ENCODE measurements at places on chromosomes 4 and X.

DNA sequence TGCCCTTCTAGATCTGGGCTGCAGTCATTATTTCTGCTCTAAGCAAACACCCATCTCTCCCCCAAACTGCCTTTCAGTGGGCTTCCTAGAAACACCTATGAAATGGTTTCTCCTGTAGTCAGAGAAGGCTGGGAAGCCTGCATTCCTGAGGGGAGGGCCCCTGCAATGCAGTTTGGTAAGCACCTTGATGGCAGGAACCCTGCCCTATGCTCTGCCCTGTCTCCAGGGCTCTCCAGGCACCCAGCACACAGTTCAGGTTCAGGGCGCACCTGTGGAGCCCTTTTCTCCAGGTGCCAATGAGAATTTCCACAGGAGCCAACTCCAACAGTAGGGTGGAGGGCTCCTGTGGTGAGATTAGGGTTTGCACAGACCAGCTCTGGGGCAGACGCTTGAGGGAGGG, 69.1 kb upstream of the FBXW7 start:
- DNase-seq, result no peak

DNA sequence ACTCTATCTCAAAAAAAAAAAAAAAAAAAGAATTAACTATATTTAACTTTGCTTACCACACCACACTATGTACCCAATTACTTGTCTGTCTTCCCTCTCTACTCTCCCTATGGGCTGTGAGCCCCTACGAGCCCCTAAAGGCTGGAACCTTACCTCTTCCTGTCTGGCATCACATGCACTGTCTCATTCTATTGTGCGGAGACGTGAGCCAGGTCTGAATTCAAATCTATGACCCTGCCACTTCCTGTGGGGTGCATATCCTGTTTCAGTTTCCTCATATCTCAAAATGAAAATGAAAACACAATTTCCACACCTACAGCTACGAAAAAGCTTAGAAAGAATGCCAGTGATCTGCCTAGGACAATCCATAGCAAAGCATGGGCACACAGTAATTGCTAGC, 42.9 kb upstream of the HS3ST1 start:
- DNase-seq, result peak; percentile 79

- no peak for DNase-seq
These were observed 132.3 kb upstream of the HPGD start for GRCh38 chr4:174654634-174655033.

GRCh38 chrX:137034508-137034872, 695 bp upstream of the GPR101 start:
- DNase-seq, result no peak

DNA sequence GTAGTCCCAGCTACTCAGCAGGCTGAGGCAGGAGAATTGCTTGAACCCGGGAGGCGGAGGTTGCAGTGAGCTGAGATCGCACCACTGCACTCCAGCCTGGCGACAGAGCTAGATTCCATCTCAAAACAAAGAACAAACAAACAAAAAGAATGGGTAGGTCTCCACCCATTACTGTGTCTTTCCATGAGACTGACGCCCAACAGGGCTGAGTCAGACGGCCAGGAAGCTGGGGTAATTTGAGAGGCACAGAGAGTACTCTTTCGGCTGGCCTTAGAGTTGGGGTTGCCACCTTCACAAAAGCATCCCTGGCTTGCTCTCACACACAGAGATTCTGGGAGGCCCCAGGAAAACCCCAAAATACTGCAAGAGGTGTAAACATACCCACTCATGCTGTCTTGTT, 72.0 kb upstream of the DHRSX start:
- no peak for DNase-seq

- no peak for DNase-seq
These were observed 64.1 kb upstream of the NKX1-1 start for GRCh38 chr4:1470393-1470670.

GRCh38 chr4:81352446-81352835, 119.3 kb downstream of the RASGEF1B start:
- no peak for DNase-seq

- DNase-seq, result no peak
These were observed 13.6 kb downstream of the SYAP1 start for GRCh38 chrX:16733013-16733412.

- no peak for DNase-seq
These were observed 54.6 kb upstream of the GUCY1A1 start for GRCh38 chr4:155612074-155612473.

- DNase-seq, result no peak
These were observed 163.8 kb downstream of the BANK1 start for GRCh38 chr4:101954351-101954750.

GRCh38 chr4:13830449-13830848, 202.9 kb upstream of the BOD1L1 start:
- DNase-seq, result no peak

- peak; percentile 58 for DNase-seq
These were observed 8.4 kb upstream of the TBL1X start for GRCh38 chrX:9456250-9457074.

- DNase-seq, result no peak
These were observed 81.3 kb downstream of the PLS3 start for GRCh38 chrX:115642311-115642710.

DNA sequence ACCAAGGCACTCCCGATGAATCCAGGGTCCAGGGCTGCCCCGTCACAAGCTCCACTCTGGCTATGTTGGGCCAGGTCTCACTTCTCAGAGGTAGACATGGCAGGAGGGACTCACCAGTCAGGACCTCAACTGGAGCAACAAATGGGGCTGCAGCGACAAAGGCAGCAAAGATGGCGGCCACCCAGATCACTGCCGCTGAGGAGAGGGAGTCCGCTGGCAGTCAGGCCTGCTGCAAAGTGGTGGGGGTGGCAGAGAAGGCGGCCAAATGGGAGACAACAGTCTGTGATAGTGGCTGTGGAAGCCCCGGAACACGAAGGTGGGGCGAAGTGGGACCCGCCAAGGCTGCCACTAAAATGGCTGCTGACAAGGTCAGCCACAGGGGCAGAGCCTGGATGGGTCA, 143.3 kb upstream of the RADX start:
- DNase-seq, result no peak

DNA sequence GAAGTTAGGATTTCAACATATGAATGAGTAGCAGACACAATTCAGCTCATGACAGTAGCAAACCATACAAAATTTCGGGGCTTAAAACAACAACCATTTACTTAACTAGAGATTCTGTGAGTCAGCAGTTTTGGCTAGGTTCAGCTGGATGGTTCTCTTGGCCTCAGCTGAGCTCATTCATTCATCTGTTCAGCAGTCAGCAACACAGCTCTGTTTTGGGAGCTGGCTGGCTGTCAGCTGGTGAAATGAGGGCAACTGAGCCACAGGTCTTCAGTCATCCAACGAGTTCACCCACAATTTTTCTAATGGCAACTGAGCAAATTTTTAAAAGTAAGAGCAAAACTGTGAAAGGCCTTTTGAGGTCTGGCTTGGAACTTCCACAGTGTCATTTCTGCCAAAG, 2005.1 kb upstream of the AGA start:
- no peak for DNase-seq

All from activated CD4-positive, alpha-beta T cell treated with anti-CD3 and anti-CD28 coated beads, Interleukin-2, amount 10 ng/mL, durations not matched to agents 7 days and 5 days (primary cell).